Coronary artery (tissue), 2 donors: ENCODE measurements at places on chromosomes 11 and 22.

- DNase-seq, result no peak
Observed at GRCh38 chr11:17014833-17015626, 816 bp upstream of the PLEKHA7 start.

DNA sequence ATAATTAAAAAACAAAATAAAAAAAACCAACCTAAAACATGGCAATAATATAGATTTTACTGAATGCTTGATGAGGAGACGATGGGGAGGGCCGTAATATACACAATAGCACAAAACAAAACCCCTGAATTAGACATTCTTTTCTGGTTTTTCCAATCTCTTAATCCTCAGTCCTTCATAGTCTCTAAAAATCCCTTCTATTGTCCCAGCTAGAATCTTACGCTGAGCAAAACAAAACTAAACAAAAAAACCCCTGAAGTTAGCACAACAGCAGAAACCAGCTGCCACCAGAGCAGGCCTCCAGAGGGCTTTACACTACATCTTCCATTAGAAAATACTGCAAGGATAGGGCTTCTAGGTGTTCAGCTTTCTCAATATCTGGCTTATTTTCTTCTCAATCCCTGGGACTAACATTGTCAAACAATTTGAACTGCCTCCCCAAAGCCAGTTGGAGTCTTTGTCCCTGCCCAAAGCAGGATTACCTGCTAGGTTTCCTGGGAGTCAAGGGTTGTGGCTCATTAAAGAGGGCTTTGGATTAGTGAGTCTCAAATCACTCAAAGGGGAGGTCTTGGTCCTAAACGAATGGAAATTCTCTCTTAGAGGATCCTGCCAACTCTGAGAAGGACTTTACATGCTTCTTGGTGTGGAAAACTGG is 2.1 kb upstream of the RNF26 start:
- DNase-seq, result no peak

DNA sequence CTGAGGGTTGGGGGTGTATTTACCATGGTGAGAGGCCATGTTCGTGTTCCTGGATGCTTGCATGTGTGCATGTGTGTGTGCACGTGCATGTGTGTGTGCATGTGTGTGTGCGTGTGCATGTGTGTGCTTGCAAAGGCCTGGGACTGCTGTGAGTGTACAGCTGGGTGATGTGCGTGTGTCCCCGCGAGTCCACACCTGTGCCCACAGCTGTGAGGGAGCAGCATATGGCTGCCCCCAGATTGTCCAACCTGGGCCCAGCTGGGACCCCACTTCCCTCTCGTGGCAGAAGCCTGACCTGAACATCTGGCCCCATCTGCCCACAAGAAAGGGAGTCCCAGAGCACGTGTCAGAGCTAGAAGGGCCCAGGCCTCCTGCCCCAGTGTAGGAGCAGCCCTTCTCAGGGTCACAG is 8.4 kb upstream of the CD248 start:
- DNase-seq, result no peak

GRCh38 chr11:45959851-45960250 is 37.4 kb downstream of the LARGE2 start:
- no peak for DNase-seq

DNA sequence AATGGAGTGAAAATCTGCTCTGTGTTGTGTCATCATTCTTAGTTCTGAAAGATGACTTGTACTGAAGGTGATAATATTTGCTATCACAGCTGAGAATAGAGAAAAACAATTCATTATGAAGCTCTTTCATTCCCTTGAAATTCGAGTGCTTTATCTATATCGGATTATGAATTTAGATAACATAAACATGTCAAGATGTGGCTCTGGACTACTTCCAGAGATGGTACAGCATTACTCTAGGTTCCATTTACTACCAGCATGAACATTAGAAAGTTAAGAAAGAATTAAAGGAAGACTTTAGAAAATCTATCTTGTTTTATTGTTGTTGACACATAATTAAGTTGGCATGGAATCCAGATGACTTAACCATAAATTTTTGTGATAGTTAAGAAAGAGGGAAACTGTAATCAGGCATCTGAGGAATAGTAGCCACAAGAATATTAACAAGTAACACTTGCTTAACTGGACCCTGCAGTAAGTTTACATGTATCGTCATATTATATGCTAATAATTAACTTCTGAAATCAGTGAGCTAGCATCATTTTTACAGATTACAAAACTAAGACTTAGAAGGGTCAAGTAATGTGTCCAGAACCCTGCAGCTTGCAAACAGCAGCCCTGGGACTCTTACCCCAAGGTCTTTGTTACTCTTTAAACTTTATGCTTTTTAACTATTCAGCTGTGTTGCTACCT is 182.6 kb downstream of the DDX10 start:
- DNase-seq, result no peak

DNA sequence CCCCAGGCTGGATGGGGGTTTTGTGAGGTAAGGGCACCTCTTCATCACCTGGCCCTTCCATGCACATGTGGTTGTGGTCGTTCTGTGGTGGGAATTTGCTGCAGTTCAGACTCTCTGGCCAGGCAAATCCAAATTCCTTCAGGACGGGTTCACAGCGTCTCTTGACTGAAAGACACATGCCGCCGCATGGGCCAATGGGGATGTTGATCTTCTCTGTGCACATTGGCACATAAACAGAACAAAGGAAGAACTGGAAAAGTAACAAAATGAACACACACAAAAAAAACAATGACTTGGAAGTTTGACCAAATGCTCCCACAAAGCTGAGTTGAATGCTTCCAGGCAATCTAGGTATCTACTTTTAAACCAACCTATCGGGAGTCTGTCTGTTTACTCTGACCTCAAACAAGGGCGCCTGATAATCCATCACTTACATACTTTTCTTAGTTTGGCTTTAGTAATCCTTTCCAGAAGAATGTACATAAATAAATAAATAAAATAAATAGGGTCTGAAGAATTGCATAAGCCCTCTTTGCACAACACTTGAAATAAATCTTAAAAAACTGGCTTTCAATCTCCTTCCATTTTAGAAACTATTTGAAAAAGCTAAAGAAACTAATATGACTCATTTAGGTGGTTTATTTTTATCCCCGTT is 2.8 kb downstream of the FZD4 start:
- no peak for DNase-seq

GRCh38 chr22:28989035-28989464 is 72.6 kb downstream of the C22orf31 start:
- DNase-seq, result no peak

- DNase-seq, result no peak
Observed at GRCh38 chr11:114812733-114813132, 134.4 kb downstream of the NXPE2 start.

GRCh38 chr11:128904656-128905344 is 13.6 kb downstream of the KCNJ5 start:
- no peak for DNase-seq

DNA sequence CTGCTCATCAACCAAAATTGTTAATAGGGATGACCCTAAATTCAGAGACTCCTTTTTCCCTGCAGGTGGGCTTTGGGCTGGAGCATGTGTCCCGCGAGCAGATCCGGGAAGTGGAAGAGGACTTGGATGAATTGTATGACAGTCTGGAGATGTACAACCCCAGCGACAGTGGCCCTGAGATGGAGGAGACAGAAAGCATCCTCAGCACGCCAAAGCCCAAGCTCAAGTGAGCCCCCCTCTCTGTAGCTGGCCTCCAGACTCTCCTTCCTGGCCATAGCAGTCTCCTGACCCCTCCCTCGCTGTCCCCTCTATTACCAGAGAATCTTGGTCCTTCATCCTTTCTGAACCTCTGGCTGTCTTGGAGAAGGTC is 47.9 kb upstream of the RAB1B start:
- peak; percentile 40 for DNase-seq

DNA sequence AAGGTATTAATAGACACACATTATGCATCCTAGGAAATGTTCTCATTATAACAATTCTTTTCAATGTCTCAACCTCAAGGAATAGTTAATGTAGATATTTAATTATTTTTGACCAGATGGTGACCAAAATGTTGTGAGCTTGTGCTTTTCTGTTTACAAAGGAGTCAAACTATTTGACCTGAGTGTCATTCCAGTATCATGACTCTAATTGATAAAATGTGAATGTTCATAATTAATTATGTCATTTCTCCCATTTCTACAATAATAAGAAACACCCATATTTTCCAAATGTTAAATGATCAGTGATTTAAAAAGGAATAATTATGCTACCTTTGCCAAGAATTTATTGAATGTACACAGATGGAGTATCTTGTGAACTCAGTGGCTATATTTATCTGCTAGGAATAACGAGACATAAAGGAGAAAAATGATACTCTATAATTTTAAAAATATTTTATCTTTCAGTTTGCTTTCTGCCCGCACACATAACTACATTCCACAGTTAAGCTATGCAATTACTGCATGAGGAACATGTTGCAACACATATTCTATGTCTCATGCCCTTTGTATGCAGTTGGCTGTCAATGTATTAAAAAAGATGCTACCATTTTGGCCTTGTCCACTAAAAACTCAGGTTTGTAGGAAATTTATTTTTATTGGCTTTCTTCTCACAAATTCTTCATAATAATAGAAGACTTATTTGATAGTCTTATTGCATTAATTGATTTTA is 376.7 kb upstream of the CCDC179 start:
- DNase-seq, result no peak

GRCh38 chr11:86802601-86803051 is 2.3 kb downstream of the PRSS23 start:
- no peak for DNase-seq

DNA sequence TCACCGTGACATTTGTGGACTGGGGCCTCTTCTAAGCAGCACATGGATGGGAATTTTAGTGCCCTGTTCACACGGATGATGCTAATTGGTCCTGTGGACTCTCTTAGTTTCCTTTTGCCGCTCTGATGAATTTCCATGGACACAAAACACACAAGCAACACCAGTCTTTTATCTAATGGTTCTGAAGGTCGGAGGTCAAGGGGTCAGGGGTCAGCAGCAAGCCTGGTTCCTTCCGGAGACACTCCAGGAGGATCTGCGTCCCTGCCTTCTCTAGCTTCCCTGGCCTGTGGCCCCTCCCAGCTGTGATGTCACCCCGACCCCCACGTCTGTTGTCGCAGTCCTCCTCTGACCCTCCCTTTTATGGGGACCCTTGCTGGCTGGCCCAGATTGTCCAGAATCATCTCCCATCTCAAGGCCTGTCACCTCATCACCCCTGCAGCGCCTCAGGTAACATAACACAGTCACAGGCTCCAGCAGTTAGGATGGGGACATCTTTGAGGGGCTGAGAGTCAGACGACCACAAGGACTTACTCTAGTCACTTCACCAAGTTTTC is 6.8 kb downstream of the NADSYN1 start:
- no peak for DNase-seq
